ENCODE measurements at places on chromosomes 12 and 14. TPM values are rescaled to one million over a fixed set of nuclear protein-coding genes. Genes with fewer than 3 reads are reported as not detected.

HAL gene
- polyA plus RNA-seq = 0.17 TPM

MYRFL gene
- polyA plus RNA-seq = 0.17 TPM

AKAP6 gene
- polyA plus RNA-seq = 58.6 TPM

KRT86 gene
- polyA plus RNA-seq = 0.27 TPM

MGP gene
- polyA plus RNA-seq = 306 TPM

MANSC4 gene
- polyA plus RNA-seq = not detected

TRMT61A gene
- polyA plus RNA-seq = 7.9 TPM

RTL1 gene
- 38.0 TPM for polyA plus RNA-seq

ANKS1B gene
- 2.1 TPM for polyA plus RNA-seq

PRPH gene
- 1.2 TPM for polyA plus RNA-seq

TOGARAM1 gene
- polyA plus RNA-seq = 28.8 TPM

NRL gene
- polyA plus RNA-seq = 0.98 TPM

FICD gene
- 2.5 TPM for polyA plus RNA-seq

C12orf76 gene
- 22.4 TPM for polyA plus RNA-seq

TPPP2 gene
- 0.33 TPM for polyA plus RNA-seq

VPS33A gene
- 13.6 TPM for polyA plus RNA-seq

KLHL33 gene
- 0.50 TPM for polyA plus RNA-seq

IL22 gene
- not detected for polyA plus RNA-seq

SPX gene
- polyA plus RNA-seq = 43.9 TPM

MIPOL1 gene
- polyA plus RNA-seq = 4.9 TPM

SMOC1 gene
- polyA plus RNA-seq = 6.4 TPM

RAD9B gene
- polyA plus RNA-seq = 2.9 TPM

NPFF gene
- 1.6 TPM for polyA plus RNA-seq

ARHGEF25 gene
- polyA plus RNA-seq = 36.3 TPM

PRB2 gene
- polyA plus RNA-seq = not detected

MYH6 gene
- polyA plus RNA-seq = 2.1 TPM

C2CD5 gene
- 51.2 TPM for polyA plus RNA-seq

GLS2 gene
- polyA plus RNA-seq = not detected

OAS3 gene
- 10.3 TPM for polyA plus RNA-seq

ADGRD1 gene
- polyA plus RNA-seq = 10.4 TPM

AQP6 gene
- polyA plus RNA-seq = 0.21 TPM

POLE2 gene
- polyA plus RNA-seq = 12.0 TPM

CLEC9A gene
- 0.12 TPM for polyA plus RNA-seq

SERPINA9 gene
- not detected for polyA plus RNA-seq

MGST1 gene
- polyA plus RNA-seq = 15.9 TPM

PLEKHD1 gene
- polyA plus RNA-seq = 0.85 TPM

BHLHE41 gene
- polyA plus RNA-seq = 4.8 TPM

ASCL1 gene
- not detected for polyA plus RNA-seq

Data from muscle of back (tissue), 13 donors.